ENCODE measurements at places on chromosomes 1 and 21.

DNA sequence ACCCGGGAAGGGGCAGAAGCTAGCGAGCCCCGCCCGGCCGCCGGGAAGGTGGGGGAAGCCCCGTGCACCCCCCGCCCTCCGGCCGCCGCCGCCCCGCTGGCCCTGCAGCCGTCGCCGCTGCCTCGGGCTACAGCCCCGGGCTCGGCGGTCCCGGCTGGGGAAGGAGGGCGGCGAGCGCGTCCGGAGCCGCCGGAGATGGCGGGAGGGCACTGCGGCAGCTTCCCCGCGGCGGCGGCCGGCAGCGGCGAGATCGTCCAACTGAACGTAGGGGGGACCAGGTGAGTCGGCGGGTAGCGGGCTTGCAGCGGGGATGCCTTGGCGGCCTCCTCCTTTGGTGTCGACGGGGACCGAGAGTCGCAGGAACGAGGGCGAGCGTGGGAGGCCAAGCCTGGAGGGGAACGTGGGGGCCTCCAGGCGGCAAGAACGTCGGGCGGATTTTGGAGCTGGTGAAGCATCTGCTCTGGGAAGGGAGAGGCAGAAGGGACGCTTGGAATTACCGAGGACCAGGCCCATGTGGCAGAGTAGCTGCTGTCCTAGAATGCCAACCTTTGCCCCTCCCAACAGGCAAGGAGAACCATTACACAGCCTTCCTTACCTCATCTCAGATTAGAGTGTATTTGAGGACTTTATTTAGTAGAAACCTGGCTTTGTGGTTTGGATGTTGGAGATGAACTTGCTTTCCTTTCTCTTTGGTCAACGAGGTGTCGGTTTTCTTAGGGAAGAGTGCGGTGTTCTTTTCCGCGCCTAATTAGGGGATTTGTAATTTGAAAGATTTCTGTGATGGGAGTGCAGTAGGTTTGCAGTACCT is 591 bp downstream of the KCTD3 start:
- DNase-seq = peak; percentile 73

DNA sequence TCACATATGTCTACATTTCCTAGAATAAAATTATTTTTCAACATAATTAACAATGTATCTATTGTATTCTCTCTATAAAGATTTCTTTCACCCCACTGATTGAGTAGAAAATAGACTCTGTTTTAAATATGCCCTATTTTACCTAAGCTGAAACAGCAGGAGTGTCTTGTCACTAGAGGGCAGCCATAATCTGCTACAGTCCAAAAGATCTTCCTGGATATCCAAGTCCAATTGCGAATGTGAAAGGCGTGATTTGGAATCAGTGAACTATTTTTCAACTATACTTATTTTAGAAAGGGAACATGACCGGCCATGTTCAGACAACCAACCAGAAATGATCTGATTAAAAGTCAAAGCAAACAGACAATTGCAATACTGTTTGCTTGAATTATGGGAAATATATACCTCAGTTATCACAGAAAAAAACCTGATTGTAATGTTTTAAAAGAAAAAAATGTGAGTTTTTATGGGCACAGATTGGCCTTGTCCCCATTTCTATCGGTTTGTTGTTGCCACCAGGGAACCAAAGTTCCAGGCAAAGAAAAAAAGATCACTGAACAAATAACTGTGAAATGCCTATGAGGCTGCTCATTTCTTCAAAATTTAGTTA is 1211.0 kb upstream of the ADGRL4 start:
- DNase-seq = peak; percentile 55

DNA sequence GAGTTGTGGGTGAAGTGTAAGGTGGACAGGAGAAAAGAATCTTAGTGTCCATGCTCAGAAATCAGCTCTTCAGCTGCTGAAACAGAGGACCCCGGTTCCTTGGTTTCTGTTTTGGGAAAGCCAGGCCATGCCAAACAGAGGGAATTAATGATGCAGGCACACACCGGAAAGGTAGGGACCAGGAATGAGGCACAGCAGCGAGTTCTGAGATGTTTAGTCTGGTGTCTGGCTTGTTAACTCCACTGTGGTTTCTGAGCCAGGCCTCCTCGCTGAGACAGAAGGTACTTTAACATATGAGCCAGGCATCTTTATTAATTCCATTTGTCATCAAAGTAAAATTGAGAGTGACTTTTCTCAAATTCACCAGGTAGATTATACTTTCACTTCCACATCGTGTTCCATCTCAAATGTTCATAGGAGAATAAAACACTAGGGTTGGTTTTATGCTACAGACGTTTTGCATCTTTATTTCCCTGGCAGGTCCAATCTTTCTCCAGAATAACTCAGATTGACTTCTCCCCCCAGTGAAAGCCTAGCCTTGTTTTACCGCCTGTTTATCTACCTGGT is 23.5 kb downstream of the LRRC8D start:
- no peak for DNase-seq

DNA sequence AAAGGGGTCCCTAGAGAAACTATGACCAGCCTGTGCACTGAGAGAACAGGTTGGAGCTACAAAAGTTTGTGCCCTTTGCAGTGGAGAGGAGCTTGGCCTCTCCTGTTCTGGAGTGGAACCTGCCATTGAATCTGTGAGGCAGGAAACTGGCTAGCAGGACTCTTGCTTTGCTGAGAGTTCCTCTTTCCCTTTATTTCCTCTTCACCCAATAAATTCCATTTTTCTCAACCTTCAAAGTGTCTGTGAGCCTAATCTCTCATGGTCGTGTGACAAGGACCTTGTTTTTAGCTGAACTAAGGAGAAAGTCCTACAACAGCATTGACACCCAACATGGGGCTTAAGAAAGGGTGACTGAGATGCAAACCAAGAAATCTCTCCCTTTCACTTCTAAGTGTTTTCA is 42.7 kb upstream of the FASLG start:
- DNase-seq = no peak

DNA sequence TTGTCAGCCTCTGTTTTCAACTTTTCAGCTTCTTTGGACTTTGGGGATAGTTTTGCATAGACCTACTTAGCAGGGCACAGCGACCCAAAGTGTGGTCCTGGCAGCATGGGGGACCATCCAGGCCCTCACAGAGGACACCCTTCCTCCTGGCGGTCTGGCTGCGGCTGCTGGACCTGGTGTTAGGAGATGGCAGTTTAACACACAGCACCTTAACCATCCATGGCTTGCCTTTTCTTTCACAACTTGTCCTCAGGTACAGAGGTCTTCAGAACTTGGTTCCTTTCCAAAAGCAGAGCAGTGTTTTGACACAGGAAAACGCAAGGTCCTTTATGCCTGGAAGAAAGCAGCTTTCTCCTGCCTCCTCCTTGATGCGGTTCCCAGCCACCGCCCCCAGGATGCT is 68.1 kb downstream of the RHOU start:
- no peak for DNase-seq

DNA sequence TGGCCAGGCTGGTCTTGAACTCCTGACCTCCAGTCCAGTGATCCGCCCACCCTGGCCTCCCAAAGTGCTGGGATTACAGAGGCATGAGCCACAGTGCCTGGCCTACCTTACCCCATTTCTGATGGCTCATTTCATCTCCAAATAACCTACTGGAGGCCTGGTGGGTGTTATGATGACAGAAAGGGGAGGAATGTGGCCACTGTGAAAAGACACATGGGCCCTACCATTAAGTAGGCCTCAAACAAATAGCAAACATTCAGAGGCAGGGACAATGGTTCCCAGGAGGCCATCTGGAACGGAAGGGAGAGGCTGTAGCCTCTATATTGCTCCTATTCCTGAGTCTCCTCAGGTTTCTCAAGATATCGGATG is 932 bp upstream of the FCRLA start:
- no peak for DNase-seq

DNA sequence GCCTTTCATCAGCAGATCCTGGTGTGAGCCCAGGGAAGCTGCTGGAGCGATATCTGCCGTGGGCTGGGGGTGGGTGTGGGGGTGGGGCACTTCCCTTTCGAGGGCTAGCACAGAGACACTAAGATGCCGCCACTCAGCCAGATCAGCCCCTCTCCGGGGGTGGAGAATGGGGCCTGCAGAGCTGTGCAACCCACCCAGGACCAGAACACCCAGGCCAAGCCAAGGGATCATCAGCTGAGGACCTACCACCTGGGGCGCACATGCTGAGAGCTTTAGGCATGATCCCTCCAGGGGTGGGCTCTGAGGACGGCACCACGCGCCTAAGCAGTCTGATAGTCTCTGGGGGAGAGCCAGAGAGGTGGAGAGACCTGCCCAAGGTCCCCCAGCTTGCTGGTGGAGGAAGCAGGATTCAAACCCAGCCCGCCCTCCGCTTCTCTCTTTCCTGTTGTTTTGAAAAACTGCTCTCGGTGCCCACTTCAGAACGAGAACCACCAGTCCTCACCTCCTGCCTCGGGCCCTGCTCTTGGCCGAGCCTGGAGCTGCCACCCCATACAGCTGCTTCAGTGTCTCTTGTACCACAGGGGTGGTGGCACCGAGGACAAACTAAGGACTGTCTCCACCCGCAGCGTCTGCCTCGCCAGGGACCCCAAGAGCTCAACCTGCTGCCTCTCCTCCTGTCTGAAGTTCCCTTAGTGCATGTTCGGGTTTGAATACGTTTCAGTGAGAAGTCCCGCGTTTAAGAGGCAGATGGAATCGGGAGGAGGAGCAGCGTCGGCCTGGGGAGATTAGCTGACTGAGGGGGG is 39.7 kb upstream of the RUNX3 start:
- no peak for DNase-seq

- no peak for DNase-seq
Observed at GRCh38 chr21:46413365-46413696, 45.4 kb upstream of the DIP2A start.

DNA sequence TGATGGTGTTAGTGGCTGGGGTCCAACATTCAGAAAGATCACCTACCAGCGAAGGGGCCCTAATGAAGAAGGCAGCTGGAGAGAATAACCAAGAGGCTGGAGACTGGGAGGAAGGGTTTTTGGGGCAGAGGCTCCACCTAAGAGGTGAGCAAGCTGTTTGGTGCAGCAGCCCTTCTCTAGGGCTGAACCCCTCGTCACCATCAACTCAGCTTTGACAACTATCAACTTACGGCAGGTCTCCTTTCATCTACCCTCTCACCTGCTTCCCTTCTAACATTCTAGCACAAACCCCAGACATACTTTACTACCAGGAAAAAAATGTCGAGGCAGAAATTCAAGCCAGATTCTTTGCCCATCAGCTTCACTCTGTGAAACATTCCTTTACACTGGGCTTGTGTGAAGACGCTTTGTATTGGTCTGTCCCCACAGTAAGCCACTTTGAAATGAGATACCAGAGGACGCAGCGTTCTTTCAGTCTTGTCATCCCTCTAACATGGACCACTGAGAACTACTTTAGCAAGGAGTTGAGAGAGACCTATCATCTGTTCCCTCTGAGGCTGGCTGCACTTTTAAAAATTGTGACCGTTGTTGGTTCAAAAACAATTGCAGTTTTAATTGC is 84.6 kb downstream of the RAVER2 start:
- peak; percentile 48 for DNase-seq

- DNase-seq = peak; percentile 13
Observed at GRCh38 chr1:62953633-62954032, 169.7 kb downstream of the ATG4C start.

DNA sequence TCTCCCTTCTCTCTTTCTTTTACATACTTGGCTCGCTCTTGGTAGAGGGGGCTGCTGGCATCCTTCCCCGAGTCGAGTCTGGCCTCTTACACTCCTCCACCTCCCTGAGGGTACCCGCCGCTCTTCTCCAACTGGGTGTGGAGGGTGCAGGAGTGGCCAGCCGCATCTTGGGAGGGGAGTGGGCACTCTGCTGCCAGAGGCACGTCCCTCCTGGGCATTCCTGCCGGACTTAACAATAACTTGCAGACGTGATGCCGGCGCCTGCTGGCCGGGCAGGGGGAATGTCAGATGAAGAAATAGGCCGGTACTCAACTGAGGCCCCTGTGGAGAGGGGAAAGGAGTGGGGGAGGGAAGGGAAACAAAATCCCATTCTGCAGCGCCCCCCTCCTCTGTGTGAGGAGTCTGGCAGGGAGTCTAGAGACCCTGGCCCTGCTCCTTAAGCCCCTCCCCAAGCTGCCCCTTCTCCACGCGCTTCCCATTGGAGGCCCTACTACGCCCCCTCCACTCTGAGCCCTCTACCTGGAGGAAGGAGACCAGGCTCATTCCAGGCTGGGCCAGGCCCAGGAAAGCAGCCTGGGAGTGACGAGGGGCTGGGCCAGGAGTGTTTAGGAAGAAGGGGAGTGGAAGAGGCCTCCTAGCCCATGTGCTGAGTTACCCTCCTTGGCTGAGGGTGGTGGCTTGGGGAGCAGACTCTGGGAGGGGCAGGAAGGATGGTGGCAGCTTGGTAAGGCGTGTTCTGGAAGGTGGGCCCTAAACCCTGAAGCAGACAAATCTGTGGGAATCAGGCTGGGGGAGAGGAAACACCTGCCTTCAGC is 1.8 kb downstream of the ATP2B4 start:
- peak; percentile 89 for DNase-seq

DNA sequence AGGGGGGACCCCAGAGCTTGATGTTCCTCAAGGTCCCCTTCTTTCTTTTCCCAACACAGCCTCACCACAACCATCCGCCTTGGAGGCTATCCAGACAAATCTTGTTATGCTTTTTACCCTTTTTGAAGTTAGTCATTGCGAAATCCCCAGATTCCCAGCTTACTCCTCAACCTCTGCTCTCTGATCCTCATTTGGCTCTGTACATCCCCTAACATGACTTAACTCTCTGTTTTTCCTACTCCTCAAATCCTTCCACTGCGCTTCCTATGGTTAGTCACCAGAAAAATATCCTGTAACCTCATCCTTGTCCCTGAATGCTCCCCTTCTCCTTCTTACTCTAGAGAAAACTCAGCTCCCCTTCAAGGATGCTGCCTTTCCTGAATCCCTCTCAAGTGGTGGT is 189.1 kb upstream of the POU3F1 start:
- DNase-seq = no peak

- DNase-seq = peak; percentile 87
Observed at GRCh38 chr1:26284597-26285347, 4.9 kb downstream of the SH3BGRL3 start.

DNA sequence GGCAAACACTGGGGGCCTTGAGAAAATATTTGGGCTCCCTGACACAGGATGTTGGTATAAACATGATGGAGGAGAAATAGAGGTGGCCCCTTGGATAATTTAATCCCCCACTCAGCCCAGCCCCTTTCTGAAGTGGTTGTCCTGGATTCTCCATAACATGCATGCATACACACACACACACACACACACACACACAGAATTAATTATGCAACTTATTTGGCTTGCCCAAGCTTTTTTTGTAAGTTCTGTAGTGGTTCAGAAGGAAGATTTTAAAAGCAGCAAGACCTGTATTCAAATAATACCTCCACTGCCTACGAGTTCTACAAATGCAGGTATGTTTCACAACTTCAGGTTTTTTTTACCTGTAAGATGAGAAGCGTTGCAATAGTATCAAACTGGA is 15.0 kb downstream of the ATF3 start:
- DNase-seq = no peak

GRCh38 chr1:208759255-208759654 is 515.1 kb upstream of the PLXNA2 start:
- no peak for DNase-seq

GRCh38 chr1:212234431-212235395 is 50.5 kb upstream of the PPP2R5A start:
- no peak for DNase-seq
